ENCODE measurements at places on chromosomes 12 and 14.
A peak's percentile ranks its signal among the peaks of the same experiment; 100 is the strongest.

DNA sequence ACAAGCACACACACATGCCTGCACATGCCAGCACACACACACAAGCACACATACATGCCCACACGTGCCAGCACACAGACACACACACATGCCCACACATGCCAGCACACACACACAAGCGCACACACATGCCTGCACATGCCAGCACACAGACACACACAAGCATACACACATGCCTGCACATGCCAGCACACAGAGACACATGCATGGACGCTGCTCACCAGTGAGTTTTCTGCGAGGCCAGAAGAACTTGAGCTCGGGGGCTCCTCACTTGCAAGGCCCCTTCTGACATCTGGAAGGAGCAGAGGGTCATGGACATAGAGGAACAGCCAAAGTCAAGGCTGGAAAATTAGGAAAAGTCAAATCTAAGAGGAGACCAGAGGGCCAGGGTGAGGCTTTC is 61.2 kb upstream of the BCL11B start:
- DNase-seq: no peak

GRCh38 chr14:100662879-100663760 is 63.6 kb upstream of the DLK1 start:
- DNase-seq: peak; percentile 85

- DNase-seq: no peak
These were observed 46.2 kb upstream of the KCNH5 start for GRCh38 chr14:63091394-63091996.

- DNase-seq: no peak
These were observed 4.4 kb downstream of the ORMDL2 start for GRCh38 chr12:55822228-55822627.

DNA sequence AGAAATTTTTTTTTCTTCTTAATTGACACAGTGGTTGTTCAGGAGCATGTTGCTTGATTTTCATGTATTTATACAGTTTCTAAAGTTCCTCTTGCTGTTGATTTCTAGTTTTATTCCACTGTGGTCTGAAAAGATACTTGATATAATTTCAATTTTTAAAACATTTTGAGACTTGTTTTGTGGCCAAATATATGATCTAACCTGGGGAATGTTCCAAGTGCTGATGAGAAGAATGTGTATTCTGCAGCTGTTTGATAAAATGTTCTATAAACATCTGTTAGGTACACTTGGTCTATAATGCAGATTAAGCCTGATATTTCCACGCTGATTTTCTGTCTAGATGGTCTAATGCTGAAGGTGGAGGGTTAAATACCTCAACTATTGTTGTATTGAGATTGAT is 151.4 kb upstream of the IFNG-AS1 start:
- no peak for DNase-seq

DNA sequence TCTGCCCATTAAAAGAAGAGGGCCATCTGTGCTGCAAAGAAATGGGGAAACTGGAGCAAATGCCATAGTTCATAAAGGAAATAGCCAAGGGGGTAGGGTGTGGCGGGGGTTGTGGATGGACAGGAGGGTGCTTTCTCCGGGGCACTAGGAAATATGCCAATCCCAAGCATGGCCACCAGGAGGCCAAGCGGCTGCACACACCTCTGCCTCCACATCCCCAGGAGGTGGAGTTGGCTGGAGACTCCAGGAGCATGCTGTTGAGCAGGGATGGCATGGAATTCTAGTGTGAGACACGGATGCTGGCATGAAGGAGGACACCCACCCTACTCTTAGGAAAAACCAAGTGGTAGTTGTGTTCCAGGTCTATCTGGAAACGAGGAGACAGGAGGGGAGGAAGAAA is 25.2 kb downstream of the NID2 start:
- DNase-seq: peak; percentile 78

DNA sequence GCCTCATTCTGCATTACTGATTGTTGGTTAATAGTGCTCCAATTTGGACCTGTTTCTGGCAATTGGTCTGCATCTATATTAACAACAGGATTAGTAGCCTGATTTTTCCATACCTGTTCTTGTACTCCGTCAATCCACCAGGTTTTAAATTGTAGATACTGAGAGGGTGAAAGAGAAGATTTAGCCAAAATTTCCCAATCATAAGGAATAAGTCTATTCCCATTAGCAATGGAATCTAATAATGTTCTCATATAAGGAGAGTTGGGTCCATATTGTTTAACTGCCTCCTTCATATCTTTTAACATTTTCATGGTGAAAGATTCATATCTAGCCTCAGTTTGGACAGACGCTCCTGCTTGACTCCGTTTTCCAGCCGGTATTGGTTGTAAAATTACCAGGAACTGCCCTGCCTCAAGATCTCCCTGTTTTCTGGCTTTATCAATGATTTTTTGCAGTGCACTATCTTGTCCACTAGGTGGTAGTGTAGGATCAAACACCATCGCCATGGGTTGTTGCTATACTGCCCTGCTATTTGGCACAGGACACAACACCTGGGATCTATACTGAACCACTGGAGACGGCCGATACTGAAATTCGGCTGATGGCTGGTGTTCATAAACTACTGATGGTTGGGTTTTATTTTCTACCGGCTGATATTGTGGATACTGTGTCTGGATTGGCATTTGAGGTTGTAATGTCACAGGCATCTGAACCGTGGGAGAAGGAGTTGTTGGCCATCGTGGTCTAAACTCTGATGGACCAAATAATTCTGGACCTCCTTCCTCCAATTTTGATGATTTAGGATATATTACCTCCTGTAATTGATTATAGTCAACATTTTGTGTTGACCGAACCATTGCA is 25.2 kb downstream of the DHRS4L2 start:
- DNase-seq: peak; percentile 71

GRCh38 chr12:9340422-9341259 is 132.4 kb upstream of the PZP start:
- DNase-seq: no peak
